ENCODE measurements at places on chromosomes 16 and 17.

DNA sequence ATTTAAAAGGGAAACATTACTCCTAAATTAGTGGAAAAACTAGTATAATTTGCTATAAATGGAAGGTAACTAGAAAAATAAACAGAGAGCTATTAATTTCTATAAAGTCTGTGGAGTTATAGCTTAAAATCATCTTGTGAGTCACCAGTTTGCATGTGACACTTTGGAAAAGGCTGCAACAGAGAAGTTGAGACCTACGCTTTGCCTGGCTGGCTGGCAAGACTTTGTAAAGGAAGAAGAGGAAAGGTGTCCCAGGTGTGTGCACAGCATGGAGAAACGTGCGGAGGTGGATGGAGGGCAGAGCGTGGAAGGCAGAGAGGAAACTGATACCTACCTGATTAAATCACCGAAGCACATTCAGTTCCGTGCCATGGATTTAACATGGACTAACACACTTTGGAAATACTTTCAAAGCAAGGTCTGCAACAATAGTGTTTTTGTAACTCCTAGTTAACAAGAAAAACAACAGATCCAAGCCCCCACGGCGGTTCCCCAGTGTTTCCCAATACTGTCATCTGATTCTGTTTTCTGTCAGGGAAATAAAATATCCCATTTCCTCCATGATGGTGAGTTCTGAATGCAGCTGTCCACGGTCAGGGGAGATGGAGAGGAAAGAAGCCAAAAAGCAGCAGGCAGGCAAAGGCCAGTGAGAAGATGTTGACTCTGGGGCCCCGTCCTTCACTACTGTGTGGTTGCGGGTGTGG, 134.8 kb downstream of the XYLT1 start:
- DNase-seq: no peak

- no peak for DNase-seq
These were observed 11.8 kb upstream of the TEKT1 start for GRCh38 chr17:6843241-6843880.

DNA sequence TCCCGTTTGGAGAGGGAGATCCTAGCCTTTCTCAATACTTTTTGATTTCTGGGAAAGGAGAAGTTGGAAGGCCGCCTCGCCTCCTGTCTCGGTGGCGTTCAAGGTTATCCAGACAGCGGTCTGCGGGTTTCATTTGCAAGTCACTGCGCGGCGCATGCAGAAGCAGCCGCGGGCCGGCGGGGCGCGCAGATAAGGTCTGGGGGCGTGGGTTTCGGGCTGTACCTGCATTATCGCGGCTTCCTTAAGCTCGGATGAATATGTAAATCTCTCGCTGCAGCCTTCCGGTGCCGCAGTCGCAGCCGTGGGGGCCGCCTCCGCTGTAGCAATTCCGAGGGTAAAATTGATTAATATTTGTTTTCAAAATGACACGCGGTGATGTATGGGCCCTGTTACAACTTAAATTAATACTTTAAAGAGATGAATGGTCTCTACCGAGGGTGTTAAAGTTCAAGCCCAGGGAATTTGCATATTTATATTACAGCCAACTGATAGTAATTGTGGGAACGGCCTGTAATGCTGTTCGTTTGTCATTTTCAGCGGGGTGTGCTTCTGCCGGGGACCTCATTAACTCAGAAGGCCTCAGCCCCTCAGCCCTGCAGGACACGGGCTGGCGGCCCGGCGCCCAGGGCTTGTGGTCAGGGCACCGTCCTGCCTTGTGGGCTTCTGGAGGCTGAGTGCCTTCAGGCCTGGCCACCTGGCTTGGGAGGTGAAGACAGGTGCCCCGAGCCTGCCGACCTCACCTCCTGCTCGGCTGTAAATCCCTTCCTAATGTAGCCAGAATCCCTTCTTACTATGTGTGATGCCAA, 99.4 kb downstream of the CYLD start:
- no peak for DNase-seq

- no peak for DNase-seq
These were observed 178.2 kb upstream of the RPH3AL start for GRCh38 chr17:530851-531250.

GRCh38 chr17:40818343-40818732, 4.1 kb downstream of the KRT10 start:
- no peak for DNase-seq

Data from stimulated activated CD8-positive, alpha-beta memory T cell treated with anti-CD3 and anti-CD28 coated beads, Interleukin-12 subunit alpha, Interleukin-12 subunit beta, amount 100 ng/mL, for 4 hours (primary cell).